ENCODE measurements at places on chromosomes 11 and 22.

GRCh38 chr11:96647621-96648020, 257.8 kb downstream of the JRKL start:
- no peak for DNase-seq

- no peak for DNase-seq
These were observed 16.6 kb upstream of the MOB2 start for GRCh38 chr11:1502954-1503707.

- no peak for DNase-seq
These were observed 366.2 kb upstream of the CCDC179 start for GRCh38 chr11:23226331-23227077.

- DNase-seq = no peak
These were observed 100.8 kb downstream of the KIAA1671 start for GRCh38 chr22:25053153-25053805.

- DNase-seq = no peak
These were observed 106.4 kb downstream of the DSCAML1 start for GRCh38 chr11:117690484-117691217.

GRCh38 chr22:47062126-47062525, 299.7 kb downstream of the TBC1D22A start:
- DNase-seq = no peak

Data from stimulated activated CD8-positive, alpha-beta memory T cell treated with anti-CD3 and anti-CD28 coated beads, Interleukin-4, amount 100 ng/mL, for 1 hour (primary cell).